ENCODE measurements at places on chromosomes 16 and 17.

GRCh38 chr16:795580-796229 lies 4.8 kb downstream of the GNG13 start:
- DNase-seq, result no peak

- no peak for DNase-seq
Measured at GRCh38 chr16:1325673-1326371, 7.6 kb upstream of the BAIAP3 start.

DNA sequence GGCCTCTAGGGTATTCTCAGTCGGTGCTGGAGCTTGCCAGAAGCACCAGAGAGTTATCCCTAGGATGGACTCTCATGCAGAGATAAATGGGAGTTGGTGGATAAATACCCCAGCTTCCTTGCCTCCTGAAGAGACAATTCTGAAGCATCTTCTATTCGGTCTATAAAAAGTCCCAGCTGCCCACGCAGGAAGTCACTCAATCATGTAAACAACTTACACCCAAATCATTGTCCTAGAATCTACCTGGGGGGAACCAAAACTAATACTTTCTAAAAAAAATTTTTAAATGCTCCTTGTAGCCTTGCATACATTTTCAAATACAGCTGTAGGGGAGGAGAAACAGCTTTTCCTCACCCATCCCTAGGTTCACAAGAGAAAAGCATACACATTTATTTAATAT lies 66.6 kb upstream of the ELAC2 start:
- DNase-seq, result no peak

DNA sequence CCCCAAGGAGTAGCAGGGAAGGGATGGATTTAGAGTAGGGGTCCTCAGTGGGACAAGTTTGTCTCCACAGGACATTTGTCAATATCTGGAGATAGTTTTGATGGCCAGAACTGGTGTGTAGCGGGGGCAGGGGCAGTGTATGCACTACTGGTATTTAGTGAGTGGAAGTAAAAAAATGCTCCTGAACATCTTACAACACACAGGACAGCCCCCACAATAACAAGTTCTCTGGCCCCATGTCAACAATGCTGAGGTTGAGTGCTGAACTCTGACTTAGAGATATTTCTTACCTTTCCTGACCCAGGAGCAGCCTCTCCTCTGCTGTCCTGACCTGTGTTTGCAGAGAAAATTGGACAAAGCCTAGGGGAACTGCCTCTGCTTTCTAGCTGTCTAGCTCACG lies 365.8 kb downstream of the HAPSTR1 start:
- DNase-seq, result no peak

DNA sequence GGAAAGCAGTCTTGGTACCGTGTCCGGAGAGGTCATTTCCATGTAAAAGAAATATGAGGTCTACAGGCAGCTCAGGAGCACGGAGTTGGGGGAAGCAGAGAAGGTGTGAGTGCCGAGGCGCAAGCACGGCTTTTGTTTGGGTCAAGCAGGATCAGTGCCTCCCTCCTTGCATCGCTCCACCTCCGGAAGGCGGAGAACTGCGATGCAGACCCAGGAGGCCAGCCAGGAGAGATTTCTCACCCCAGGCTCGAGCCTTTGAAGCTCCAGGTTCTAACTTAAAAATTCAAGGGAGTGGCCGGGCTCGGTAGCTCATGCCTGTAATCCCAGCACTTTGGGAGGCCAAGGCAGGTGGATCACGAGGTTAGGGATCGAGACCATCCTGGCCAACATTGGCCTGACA lies 25.0 kb downstream of the NAA60 start:
- DNase-seq, result no peak

GRCh38 chr16:68563631-68564381 lies 24.7 kb downstream of the ZFP90 start:
- DNase-seq, result no peak

DNA sequence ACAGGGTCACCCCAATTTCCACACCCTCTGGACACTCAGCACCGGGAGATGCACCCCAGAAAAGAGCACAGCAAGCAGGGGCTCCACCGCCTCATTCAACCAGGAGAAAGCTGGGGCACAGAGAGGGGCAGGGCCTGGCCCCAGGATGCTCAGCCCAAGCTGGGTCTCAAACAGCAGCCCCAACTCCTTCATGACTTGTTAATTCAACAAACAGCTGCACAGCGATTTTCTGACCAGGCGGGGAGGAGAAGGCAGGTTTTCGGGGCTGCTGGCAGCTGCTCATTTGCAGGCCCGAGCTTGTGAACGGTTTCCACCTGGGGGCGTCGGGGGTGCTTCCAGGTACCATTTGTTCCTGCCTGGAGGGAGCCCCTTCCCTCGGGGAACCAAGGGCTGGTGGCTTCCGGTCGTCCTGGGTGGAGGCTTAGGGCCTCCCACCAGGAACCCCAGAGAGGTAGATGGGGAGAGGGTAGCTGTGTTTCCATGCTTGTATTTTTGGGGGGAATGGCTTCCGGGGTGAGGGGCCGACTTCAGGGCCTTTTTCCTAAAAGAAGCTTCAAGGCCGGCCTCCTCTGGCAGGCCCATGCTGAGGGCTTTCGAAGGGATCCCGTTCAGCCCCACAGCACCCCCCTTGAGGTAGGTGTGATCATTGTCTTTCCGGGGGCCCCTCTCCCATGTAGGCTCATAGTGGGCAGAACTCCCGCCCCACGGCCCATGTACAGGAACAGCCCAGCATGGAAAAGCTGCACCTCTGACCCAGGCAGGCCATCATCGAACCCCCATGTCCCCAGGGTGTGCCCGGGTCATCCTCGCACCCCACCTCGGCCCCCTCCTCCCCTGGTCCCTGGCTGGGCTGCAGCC lies 191.6 kb upstream of the GSE1 start:
- no peak for DNase-seq

DNA sequence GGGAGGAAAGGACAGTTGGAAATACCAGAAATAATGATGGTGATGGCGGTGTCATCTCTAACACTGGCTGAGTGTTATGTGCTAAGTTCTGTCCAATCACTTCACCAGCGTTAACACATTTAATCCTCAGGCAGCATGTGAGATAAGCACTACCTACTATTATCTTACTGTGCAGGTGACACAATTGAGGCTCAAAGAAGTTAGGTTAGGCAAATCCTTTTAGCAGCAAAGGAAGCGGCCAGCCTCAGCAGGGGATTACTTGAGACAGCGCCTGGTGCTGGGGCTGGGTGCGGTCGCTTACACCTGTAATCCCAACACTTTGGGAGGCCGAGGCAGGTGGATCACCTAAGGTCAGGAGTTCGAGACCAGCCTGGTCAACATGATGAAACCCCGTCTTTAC lies 18.7 kb upstream of the DHX8 start:
- no peak for DNase-seq

- DNase-seq, result no peak
Measured at GRCh38 chr16:1509307-1510221, 16.4 kb downstream of the TELO2 start.

- peak; percentile 42 for DNase-seq
Measured at GRCh38 chr16:16861546-16861945, 482.6 kb downstream of the NPIPA7 start.

GRCh38 chr17:39660011-39660360 lies 5.2 kb upstream of the TCAP start:
- no peak for DNase-seq

- no peak for DNase-seq
Measured at GRCh38 chr16:67432506-67432890, 1.6 kb downstream of the HSD11B2 start.

DNA sequence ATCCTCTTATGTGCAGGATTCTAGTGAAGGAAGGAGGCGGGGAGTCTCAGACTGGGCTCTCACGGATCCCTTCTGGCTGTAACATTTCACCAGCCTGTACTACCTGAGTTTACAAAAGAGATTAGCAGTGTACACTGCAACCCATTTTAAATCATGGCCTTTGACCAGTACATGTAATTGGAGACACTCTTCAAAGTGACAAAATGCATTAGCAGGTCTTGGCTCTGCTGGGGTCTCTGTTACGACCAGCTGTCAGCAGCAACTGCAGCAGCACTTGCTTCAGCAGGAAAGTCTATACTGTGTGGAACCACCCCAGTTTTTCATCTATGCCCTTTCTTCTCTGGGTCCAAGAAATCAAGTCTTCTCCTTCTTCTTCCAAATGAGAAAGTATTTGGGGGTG lies 322.8 kb upstream of the ASIC2 start:
- DNase-seq, result no peak

DNA sequence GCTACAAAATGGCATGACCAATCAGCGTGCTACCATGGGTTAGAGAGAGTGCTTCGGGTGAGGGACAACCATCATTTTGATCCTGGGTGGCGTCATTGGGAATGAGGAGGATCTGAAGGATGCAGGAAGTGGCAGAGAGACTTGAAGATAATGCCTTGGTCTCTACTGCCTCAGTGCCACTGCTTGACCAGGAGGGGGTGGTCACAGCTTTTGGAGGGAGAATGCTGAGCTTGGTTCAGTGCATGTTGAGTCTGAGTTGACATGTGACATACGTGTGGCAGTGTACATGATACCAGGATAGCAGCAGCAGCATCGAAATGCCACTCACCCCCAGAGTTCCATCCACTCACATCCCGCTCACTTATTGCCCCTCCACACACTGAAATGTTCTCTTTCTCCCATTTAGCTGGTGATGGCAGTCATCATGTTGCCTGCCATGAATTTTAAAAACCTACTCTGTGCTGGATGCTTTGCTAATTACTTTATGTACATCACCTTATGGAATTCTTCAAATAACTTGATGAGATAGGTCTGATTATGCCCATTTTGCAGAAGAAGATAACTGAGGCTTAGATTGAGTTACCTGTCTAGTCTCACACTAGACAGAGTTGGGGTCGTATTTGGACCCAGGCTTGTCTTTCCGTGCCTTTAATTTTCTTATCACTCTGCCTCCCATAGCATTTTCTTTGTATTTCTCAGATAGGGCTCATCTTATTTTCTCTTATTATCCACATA lies 36.7 kb downstream of the ARSG start:
- no peak for DNase-seq
